ENCODE measurements at places on chromosomes 7 and 10.

- DNase-seq, result no peak
Observed at GRCh38 chr7:70392256-70392876, 739.6 kb upstream of the GALNT17 start.

- no peak for DNase-seq
Observed at GRCh38 chr7:107014387-107015023, 30.0 kb upstream of the PRKAR2B start.

DNA sequence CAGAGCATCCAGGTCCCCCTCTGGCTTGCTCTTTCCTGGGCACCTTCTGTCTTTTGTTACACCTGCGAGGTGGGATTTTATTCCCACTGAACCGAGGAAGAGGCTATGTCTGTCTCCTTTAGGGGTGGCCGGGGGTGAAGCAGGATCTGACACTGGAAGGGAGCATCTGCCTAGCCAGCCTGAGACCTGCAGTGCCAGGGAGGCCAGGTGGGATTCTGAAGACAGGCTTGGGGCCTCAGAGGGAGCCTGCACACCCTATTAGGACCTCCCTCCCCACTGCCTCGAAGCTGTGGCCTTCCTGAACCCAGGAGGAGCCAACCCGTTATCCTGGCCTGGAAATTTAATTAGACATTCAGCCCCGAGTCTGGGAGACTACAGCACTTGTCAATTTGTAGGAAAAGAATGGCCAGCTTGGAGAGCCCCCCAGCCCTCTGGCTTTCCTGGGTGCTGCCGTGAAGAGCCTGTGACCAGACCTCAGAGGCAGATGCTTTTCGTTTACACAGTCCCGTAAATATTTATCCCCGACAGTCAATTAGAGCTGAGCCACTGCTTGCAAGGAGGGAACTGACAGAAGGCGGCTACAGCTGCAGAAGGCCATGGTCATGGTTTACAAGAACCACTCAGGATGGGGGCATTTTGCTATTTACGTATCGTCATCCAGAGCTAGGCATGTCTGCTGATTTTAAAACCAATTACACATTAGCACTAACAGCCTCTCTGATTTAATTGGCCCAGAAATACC is 19.7 kb downstream of the CHAT start:
- DNase-seq, result no peak

- no peak for DNase-seq
Observed at GRCh38 chr10:69234447-69234846, 14.3 kb downstream of the HKDC1 start.

GRCh38 chr10:132681858-132682755 is 103.8 kb downstream of the NKX6-2 start:
- no peak for DNase-seq

DNA sequence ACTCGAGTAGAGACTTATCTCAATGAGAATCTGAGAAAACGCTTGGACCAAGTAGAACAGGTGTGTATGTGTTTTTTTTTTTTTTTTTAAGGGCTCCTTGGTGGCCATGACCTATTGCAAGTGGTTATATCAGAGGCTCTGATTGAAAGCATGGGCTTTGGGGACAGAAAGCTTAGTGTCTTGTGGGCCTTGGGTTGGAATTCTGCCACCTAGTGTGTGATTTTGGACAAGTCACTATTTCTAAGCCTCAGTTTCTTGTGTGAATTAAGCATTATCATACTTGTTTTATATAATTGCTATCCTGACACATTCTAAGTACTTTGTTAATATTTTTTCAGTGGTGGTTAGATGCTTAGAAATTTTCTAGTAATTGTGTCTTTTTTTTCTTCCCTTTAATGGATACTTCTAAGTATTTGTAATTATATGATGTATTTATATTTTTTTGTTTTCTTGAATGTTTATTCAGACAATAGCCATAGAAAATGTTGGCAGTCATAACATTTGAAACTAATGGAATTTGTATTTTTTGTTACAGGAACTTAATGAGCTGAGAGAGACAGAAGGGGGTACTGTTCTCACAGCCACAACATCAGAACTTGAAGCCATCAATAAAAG is 33.1 kb downstream of the SMC3 start:
- DNase-seq, result no peak

GRCh38 chr10:79336739-79337138 is 10.5 kb upstream of the PPIF start:
- DNase-seq, result no peak

DNA sequence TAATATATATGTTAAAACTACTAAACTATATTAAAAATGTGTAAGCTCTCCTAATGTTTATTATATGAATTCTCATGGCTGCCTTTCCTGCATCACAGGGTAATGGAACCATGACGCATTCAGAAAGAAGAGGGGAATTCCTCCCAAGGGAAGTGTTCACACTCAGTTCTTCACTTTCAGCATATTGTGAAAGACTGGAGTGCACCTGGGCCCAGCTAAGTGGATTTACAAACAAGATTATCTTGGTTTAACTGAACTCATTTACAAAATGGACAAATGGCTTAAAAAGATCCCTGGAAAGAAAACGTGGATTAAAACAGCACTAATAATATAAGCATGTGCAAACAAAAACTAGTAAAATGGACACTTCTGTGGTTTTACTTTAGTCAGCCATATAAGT is 149.8 kb downstream of the DOCK4 start:
- no peak for DNase-seq

DNA sequence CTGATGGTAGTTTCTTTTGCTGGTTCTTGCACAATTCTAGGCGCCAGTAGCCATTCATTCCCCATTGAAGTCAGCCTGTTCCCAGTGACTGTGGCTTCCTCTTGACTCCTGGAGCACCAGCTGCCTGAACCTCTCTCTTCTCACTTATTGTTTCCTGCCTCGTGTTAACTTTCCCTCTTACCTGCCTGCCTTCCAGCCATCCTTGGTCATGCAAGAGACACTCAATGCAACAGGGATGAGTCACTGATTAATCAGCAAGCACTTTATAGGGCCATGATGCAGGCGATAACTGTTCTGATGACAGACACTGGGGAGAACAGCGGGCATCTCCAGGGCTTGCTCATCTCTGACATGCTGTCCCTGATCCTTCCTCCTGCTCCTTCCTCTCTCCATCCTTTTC is 122.0 kb downstream of the PLCE1 start:
- no peak for DNase-seq

DNA sequence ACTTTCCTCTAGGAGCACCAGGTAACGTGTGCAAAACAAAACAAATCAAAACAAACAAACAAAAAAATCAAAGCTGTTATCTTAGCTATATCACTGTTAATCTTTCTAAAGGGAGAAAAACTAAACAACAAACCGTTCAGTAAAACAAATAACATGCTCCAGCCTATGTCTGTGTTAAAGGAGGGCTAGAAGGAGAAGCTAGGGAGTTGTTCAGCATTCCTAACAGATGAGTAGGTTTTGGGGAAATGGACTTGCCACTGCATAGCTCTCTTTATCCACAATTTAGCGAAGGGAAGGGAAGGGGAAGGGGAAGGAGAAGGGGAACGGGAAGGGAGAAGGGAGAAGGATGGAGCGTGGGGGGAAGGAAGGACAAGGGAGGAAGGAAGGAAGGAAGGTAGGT is 134.2 kb upstream of the AKR1E2 start:
- DNase-seq, result no peak

- DNase-seq, result no peak
Observed at GRCh38 chr7:141014125-141014523, 628 bp downstream of the MRPS33 start.

DNA sequence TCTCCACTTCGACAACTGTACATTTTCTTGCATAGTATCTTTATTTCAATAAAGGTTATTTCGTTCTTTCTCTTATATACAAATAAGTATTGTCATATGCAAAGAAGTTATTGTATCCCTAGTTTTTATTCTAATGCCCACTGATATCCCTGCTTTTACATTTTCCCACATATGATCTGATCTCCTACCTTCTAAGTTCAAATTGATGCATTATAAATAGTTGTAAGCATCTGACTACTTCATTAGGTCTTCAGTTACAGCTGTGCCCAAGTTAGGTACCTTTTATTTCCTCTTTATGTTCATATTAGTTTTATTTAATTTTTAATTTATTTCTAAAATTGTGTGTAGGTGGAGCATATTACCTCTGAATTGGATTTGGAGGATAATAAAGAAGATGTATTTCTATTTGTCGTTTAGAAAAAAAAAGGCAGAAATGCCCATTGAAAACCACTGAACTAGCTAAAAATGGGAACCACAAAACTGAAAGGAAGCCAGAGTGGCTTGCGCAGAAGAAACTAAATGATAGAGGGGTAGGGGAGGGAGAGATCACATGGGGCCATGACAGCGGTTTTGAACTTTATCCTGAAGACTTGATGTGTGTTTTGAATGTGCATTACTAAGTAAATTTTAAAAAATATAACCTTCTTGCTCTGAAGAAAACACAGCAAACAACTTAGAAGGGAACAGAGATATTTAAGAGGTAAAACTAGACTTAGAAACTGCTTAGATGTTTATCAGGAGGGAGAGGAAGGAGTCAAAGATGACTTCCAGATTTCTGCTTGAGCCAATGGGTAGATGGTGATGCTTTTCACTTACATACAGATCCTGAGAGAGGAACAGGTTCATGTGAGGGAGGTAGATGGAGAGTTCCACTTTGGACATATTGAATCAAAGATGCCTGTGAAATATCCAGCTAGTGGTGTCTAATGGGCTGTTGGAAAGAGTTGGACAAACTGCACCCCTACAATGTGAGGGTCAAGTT is 9.3 kb upstream of the ZC3HAV1L start:
- DNase-seq, result no peak

- DNase-seq, result no peak
Observed at GRCh38 chr7:138089080-138089901, 13.0 kb downstream of the AKR1D1 start.

GRCh38 chr7:138125119-138125518 is 48.9 kb downstream of the AKR1D1 start:
- no peak for DNase-seq

DNA sequence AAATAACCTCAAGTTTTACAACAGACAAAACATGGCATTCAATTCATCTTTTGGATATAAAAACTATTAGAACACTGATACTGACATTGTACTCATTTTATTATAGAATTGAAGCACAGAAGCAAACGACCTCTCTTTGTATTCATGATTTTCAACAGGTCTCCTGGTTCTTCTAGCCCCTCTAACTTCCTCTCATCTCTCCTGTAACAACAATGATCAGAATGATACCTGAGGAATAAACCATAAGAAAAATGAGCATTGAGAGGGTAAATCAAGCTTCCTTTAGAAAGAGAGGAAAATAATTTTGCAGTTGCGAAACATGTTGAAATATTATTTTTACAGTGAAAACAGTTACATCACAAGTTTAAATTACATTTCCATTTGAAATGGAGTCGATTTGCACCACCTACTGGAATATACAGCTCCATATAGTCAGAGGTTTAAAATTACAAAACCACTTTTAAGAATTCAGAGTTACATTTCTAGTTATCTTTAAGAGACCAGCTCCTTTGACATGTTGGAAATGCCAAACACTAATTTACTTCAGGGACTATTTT is 17.5 kb upstream of the TEX36 start:
- DNase-seq, result no peak

GRCh38 chr7:76089865-76090475 is 42.1 kb downstream of the MDH2 start:
- no peak for DNase-seq

- DNase-seq, result no peak
Observed at GRCh38 chr10:80278480-80278879, 11.0 kb downstream of the MAT1A start.

GRCh38 chr7:39592586-39592985 is 26.4 kb downstream of the YAE1 start:
- no peak for DNase-seq

DNA sequence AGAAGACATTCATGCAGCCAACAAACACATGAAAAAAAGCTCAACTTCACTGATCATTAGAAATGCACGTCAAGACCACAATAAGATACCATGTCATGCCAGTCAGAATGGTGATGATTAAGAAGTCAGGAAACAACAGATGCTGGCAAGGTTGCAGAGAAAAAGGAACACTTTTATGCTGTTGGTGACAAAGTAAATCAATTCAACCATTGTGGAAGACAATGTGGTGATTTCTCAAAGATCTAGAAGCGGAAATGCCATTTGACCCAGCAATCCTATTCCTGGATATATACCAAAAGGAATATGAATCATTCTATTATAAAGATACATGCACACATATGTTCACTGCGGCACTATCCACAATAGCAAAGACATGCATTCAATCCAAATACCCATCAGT is 77.6 kb downstream of the C10orf90 start:
- no peak for DNase-seq

- DNase-seq, result peak; percentile 87
Observed at GRCh38 chr7:2477447-2478398, 1.5 kb upstream of the GRIFIN start.

DNA sequence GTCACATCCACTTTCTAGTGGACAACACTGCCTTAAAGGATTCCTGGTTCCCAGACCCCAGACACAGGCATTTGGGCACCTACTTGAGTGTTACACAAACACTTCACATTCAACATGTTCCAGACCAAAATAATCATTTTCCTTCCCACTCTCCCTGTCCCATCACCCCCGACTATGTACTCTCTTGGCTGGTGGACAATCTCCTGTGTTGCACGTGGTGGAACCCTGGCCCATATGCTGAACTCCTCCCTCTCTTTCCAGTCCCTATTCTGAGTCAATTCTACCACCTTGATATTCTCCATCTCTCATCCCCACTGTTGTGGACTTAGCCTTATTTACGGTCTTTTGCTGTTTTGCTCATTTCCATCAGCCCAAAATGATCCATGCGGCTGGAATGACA is 8.3 kb upstream of the SEPHS1 start:
- no peak for DNase-seq

- DNase-seq, result no peak
Observed at GRCh38 chr7:35648367-35648766, 46.6 kb downstream of the HERPUD2 start.

- no peak for DNase-seq
Observed at GRCh38 chr7:130047831-130048230, 3.3 kb downstream of the ZC3HC1 start.

DNA sequence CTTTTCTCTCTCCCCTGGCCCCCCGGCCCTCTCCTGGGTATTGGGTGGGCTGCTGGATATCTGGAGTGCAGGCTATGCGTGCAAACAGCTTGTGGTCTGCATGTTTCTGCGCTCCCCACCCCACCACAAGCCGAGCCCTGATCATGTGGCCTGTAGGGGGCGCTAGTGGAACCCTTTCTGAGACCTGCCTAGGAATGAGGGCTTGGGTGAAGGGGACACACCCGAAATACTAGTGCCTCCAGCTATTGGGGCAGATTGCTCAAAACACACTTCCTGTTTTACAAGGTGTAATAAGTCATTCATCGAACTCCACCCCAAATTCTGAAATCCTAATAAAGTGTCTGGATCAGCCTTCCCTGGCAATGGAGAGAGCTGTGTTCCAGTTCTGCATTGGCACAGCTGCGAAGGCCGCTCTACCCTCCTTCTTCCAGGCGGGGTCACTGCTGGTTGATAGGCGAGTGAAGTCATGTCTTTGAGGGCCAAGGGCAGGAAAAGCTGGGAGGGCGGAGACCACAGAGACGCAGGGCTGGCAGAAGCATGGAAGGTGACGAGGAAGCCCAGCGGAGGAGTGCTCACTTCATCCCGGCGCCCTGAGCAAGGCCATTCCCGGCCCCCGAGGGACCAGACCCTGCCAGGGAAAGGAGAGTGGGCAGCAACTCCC is 19.8 kb upstream of the PRRT4 start:
- no peak for DNase-seq

Measured in Right ventricle myocardium inferior (tissue), 1 donor.